ENCODE measurements at places on chromosomes 7 and 10.

- no peak for DNase-seq
Observed at GRCh38 chr7:113796557-113796956, 122.3 kb downstream of the PPP1R3A start.

- no peak for DNase-seq
Observed at GRCh38 chr7:117034851-117035464, 81.7 kb downstream of the ST7 start.

GRCh38 chr10:129849853-129850252 lies 114.2 kb downstream of the EBF3 start:
- DNase-seq: no peak

GRCh38 chr7:94374721-94375566 lies 19.8 kb upstream of the COL1A2 start:
- DNase-seq: no peak

DNA sequence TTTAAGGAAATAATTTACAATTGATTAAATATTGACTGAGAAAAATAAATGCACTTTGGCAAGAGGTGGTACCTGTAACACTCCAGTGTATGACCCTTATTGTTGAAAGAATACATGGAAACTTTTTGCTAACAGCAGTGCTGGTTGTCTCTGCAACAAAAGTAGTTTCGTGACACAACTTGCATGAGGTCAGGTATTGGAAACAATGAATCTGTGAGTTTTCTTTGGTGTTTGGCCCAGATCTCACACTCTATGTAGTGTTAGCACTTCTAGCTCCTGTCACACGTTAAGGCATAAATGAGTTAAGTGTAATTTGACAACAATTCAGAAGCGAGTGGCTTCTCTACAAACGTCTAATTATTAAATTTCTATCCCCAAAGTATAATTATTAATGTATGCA lies 137.7 kb upstream of the MDFIC start:
- no peak for DNase-seq

DNA sequence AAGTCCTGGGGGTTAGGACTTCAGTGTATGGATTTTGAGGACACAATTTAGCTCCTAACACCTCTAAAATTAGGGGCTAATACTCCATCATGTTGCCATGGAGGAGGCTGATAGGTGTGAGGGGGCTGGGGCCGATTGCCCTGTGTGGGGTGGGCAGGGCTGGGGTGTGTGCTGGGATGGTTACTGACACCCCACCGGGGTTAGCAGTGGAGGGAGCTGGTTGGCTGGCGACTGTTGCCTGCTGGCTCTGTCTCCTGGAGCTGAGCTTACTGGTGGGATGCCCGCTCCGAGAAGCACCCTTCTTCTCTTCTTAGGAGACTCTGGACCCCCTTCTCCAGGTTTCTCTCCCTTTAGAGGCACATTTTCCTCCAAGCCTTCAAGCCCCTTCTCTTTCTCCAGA lies 22.2 kb upstream of the SH2D4B start:
- DNase-seq: no peak

- peak; percentile 25 for DNase-seq
Observed at GRCh38 chr10:13299437-13300287, at the start of gene PHYH. Gene PHYH (minus strand): TSS chr10:13300064. CDS start chr10:13300042, 22 bp downstream.

GRCh38 chr10:30781670-30782121 lies 152.1 kb upstream of the LYZL2 start:
- DNase-seq: no peak

- DNase-seq: no peak
Observed at GRCh38 chr7:88041583-88041982, 107.5 kb downstream of the ADAM22 start.

GRCh38 chr7:41820111-41820671 lies 117.3 kb upstream of the INHBA start:
- DNase-seq: no peak

DNA sequence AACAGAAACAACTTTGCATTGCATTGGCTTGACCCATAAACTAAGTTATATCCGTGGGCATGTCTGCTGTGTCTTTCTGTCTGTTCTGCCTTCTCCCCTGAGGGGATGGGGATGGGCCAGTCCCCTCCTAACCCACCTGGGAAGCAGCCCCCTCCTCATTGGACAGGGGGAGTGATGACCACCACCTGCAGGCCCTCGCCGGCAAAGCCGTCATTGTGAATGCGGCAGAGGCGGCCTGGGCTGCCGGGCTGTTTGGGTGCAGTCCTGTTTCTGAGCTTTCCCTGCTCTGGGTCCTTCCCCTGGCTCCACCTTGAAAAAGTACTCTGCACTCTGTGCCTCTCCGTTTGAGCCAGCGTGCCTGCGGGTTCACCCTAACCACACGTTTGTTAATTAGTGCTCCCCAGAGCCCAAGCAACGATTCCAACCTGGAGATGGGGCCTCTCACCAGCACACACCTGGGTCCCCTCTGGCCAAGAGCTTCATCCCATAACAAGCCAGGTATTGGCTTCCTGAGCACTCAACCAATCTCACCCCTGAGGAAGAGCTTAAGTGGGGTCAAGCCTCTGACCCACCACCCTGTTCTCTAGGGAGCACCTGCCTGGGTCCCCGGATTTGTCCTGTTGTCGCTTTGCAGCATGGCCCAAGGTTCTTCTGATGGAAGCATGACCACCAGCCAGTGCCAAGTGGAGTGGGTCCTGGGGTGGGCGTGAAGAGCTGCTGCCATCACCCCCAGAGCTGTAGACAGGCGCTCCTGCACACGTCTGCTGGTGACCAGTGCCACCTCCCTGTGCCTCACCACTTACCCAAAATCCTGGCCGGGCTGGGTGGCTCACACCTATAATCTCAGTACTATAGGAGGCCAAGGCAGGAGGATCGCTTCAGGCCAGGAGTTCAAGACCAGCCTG lies 39.4 kb upstream of the ZMIZ2 start:
- no peak for DNase-seq

- no peak for DNase-seq
Observed at GRCh38 chr10:122173337-122173736, 97.8 kb upstream of the BTBD16 start.

DNA sequence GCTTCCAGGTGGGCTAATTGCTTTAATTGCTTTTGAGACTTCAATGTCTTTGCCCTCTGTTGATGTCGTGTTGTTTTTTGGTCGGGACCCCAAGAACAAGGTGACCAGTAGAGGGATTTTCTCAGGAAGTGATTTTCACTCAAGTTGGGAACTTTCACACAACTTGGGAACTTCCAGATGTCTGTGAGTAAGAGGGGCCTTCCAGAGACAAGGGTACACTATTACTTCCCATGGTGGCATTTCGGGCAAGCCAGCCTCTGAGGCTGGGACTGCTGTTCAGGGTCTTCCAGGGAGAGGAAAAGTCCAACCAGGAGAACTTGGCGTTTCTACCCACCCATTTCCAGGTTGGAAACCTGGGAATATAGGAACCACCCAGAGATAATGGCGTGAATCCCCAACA lies 170.0 kb upstream of the CDCA7L start:
- no peak for DNase-seq

DNA sequence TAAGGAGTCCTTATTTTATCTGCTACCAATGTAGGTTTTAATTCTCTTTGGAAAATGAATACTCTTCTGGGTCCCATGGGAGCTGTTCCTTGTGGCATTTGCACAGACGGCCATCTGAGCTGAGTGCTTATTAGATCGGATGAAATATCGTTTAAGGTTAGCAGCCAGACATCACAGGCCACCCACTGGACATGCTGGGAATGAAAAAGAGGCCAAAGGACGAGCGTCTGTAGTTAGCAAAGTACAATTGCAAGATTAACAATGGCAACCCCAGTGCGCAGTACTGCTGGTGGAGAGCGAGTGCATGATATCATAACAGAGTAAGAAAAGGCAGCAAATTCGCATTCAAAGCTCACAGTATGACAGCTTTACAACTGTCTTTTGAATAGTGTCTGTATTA lies 28.3 kb upstream of the CREB5 start:
- DNase-seq: no peak

- DNase-seq: no peak
Observed at GRCh38 chr7:21300692-21301091, 127.2 kb upstream of the SP4 start.

DNA sequence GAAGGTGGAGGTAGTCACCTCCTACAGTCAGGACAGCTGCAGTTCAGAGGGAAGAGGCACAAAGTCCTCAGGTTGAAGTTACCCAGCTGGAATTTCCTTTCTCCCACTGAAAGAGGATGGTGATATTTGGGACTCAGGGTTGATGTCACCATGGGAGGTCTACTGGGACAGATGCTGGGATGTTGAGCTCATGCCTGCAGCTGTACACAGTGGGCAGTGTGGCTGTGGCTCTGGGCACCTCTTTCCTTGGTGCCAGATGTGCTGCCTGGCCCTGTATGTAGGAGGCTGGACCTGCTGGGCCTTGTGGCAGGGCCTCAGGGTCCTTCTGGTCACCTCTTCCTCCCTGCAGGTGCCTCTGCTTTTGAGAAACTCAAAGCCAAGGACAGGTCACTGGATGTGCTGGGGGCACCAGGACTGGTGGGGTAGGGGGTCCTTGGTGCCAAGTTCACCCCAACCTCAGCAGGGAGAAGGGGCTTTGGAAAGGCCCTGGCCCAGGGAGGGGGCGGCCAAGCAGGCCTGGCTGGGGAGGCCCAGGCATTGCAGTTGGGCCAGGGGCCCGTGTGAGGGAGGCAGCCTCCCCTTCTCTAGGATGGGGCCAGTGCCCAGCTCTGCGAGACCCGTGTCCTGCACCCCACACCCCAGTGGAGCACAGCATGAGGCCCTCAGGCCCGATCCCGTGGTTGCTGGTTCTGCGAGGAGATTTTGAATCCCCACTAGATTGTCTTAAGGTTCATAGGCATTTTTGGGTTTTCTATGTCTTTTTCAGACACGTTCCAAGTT lies 103.1 kb downstream of the BMS1 start:
- no peak for DNase-seq

DNA sequence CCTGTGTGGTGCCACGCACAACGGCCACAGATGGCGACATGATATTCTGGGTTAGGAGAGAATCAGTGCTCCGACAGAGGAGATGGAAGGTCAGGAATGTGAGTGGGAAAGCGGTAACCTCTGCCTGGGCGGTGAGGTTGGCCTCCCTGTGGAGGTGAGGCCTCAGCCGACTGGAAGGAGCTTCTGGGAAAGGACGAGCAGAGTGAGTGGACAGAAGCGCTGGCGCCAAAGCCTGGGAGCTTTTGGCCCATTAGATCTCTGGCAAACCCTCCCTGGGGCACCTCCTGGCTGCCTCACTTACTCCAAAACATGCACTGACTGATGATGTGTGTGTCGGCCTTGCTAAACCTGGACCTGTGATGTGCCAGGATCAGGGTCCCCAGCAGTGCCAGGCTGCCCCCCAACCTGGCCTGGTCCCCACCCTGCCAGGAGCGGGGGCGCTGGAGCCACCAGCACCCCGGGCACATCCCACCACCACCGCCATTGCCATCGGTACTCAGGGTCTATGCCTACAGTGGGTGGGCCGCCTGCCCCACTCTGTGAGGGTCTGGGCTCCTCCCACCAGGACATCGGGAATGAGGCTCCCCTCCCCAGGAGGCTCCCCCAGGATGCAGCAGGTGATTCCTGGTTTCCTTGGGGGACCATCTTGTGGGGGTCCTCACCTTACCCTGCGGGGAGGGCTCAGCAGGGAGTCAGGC lies 51.0 kb downstream of the RASGEF1A start:
- DNase-seq: no peak

- DNase-seq: no peak
Observed at GRCh38 chr7:127893547-127893946, 137.7 kb downstream of the LRRC4 start.

DNA sequence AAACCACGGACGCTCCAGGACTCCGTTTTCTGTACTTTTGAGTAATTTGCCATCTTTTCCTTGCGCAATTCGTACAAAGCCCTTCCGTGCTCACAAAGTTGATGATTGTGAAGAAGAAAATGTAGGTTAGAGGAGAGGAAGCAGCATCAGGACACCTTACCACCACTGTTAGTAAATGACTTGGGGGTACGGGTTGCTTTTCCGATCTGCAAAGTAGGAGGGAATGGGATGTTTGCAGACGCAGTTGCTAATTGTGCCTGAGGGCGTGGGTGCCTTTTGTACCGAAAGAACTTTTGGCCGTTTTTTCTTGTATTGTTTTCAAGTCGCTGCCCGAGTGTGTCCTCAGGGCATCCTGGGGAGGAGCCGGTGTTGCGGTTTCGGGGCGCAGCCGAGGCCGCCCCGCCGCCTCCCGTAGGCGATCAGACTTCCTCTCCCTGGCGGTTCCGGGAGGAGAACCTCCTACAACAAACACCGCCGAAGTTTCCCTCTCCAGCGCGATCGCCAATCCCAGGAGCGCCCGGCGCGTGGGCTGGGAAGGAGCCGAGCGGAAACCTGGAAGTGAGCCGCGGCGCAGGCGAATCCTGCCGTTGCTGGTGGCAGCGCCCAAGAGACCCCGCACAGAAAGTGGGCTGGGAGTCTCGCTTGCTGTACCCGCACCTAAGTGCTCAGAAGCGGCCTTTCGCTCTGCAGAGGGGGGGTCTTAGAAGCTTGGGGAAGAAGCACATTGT lies 1.0 kb downstream of the PRR15 start:
- DNase-seq: no peak

GRCh38 chr7:101631224-101631714 lies 2.2 kb upstream of the MYL10 start:
- DNase-seq: no peak

DNA sequence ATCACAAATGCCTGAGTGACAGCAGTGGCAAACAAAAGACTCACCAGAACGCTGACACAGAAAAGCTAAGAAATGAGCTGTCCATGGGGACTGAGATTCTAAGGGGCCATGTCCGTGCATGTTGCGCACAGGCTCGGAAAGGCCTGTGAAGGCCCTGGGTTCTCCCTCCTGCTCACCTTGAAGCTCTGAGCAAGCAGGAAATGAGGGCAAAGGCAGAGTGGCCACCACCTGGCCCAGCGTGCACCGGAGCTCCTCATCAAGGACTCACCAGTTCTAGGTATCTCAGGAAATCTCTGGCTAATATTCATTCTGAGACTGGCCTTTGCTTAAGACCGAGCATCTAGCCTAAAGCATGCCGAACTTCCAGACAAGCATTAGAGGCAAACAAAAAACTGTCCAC lies 52.7 kb downstream of the MAD1L1 start:
- DNase-seq: no peak

All from esophagus squamous epithelium (tissue), 5 donors.